NCI-H1694 treated with DMSO at 0.1 percent for 48 hours (cell line): ENCODE measurements at places on chromosomes 1 and 21.

DNA sequence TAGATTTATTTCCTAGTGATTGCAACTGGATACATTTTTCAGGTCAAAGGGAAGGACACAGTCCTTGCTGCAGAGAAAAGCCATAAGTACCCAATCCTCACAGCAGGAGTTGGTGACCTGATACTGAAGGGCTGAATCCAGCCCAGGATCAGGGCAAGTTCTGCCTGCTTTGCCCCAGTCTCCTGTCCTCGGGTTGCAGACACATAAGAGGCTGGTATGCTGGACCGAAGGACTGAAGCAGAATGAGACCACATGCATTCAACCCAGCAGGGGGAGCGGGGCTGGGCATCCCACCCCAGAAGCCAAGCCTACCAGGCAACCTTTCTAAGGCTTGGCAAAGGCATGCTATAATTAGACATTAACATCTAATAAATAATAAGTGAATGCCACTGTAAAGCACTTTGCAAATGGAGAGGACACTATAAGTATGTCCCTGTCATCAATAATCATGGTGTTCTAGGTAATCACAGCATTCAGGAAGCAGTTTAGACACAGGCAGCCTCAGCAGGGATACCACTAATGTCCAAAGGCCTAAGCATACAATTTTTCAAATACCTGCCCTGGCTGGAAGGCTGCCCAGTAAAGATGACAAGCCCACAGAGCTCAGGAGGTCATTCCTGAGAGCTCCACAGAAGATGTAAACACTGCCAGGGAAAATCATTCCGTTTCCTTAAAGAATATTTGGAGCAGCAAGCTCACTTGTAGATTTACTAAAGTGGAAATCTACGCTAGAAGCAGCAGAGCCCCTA is 47.6 kb downstream of the KRTAP19-8 start:
- DNase-seq, result no peak

DNA sequence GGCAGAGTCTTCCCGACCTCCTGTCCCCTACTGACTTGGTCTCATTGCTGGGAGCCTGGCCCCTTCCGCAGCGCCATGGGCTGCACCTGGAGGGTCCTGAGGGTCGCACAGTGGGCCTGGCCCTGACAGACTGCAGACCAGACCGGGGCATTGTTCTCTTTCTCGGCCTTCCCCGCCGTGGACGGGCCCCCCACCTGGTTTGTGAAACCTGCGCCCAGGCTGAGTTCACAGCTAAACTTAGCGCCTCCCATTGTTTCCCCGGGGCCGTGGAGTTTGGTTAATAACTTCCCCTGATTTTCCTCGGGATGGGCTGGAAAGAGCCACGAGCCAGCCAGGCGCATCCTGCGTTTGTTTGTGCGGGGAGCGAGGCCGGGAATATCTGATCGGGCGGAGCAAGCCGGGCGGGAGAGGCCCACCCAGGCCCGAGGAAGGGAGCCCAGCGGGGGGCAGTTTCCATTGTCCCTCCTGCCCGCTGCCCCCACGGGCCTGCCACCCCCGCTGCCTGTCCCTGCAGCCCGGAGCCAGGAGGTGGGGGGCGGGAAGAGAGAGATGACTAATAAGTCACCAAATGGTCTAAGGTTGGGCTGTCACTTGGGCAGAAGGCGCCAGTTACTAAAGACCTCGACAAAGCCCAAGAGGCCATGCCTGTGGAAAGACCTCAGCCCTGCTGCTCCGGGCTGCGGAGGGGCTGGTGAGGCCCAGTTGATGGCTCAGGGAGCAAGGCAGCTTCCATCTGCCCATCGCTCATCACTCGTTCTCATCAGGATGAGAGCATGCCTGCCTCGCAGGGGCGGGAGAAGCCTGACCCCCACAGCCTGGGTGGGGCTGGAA is 39.0 kb upstream of the ARHGEF16 start:
- no peak for DNase-seq

DNA sequence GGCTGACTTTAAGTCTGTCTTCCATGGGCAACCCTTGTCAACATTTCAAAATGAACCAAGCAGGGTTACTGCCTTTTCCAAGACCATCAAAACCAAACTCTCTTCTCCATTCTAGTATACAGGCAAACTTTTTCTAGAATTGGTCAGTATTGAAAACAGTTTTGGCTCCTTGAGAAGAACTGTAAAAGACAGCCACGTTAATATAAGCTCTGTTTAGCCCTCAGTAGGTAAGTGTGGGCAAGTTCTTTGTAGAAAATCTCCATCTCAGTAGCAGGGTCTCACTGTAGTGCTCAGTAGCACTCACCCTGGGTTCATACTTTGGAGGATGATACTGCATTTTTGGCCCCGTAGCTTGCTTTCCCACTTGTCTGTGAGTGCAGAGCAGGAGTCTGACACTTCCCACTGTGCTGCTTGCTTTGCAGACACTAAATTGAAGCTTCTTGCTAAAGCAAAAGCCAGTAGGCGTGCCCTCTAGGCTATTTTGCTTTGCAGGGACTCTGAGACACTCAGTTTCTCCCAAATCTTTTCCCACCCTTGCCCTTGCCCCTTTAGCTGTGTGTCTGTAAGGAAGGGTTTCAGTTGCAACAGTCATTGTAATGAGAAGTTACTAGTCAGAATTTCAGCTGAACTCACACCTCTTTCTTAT is 34.3 kb upstream of the CACYBP start:
- no peak for DNase-seq

DNA sequence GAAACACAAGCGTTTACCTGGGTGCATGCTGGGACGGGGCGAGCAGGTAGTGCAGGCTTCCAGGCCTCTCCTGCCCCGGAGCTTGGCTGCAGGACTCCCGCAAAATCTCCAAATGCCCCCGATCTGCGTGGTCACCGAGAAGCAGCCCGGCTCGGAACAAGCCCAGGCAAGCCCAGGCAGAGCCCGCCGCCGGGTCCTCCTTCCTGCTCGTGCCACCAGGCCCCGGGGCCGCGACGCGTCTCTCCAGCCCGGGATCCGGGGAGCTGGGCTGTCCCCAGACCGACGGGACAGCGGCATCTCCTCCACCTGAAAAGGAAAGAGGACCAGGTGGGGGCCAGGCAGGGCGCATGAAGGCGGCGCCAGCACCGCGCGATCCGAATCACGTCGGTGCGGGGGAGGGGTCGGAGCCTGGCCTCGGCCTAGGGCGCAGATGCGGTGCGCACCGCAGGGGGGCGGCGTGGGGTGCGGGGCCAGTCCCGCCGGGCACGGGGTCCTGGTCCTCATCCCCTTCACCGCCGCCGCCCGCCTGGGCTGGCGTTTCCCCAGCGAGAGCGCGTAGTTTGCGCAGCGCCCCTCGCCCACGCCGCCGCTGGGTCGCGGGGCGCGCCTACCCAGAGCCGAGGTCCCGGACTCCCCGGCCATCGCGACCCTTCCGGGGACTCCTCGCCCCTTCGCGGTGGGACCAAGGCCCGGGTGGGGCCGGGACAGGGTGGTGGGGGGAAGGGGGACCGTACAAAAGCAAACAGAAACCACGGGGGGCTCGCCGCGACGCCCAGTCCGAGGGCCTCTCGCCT is 52.4 kb upstream of the H6PD start:
- DNase-seq, result no peak

- no peak for DNase-seq
Measured at GRCh38 chr21:44854664-44855446, 18.6 kb downstream of the PTTG1IP start.

GRCh38 chr1:206145771-206146290 is 28.6 kb upstream of the AVPR1B start:
- DNase-seq, result no peak

DNA sequence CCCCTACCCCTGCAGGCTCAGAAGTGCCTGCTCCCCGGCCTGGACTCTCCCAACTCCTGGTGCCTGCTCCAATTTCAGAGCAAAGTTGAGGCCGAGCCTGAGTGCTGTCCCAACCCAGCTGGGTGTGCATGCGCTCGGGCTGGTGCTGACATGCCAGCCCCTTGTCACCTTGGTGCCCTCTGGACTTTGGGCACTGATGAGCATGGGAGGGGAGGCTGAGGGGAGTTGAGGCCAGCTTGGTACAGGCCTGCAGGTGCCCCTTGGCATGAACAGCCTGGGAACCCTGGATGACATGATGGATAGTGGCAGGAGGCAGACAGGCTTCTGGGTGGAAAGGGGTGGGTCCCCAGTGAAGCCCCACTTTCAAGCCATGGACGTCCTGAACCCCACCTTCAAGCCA is 366.1 kb upstream of the NEGR1 start:
- DNase-seq, result no peak
